NCI-H524 treated with DMSO at 0.1 percent for 48 hours (cell line): ENCODE measurements at places on chromosomes 4 and X.

GRCh38 chrX:123138473-123138872, 45.6 kb upstream of the GRIA3 start:
- no peak for DNase-seq

- no peak for DNase-seq
These were observed 77.9 kb downstream of the FAT4 start for GRCh38 chr4:125392694-125393093.

- no peak for DNase-seq
These were observed 32.0 kb downstream of the SPARCL1 start for GRCh38 chr4:87497159-87497558.

- no peak for DNase-seq
These were observed 34.4 kb upstream of the HMX1 start for GRCh38 chr4:8905773-8906667.

DNA sequence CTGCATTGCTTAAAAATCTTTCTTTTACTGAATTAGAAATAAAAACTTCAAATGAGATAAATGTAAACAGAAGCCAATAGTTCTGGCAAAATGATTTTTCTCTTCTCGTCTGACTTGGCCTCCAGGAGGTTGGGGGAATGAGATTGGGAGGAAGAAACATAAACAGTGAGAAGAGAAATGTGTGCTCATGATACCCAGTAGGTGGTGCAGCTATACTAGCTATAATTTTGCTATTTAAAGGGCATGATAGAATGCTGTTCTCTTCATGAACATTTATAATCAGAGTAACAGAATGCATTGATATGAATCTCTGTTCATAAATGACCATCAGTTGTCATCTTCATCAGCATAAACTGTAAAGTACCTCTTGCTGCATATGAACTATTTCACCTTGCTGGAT, 85.5 kb downstream of the TACR3 start:
- no peak for DNase-seq

DNA sequence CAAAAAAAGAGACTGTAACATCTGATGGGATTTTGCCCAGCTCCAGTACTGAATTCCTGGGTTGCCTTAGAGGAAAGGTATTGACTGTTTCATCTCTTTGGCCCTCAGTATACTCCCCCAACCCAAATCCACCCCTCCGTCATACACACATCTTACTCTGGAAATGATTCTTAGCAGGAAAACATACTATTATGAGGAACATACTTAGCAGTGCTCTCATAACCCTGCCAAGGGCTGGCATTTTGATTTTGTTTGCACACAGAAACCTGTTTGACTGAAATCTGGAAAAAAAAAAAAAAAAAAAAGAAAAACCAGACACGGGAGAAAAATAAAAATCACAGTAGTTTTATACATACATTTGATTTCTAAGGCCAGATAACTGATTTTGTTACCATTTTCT, 19.4 kb upstream of the AR start:
- DNase-seq, result no peak
